ENCODE measurements at places on chromosomes 6 and 20.

DNA sequence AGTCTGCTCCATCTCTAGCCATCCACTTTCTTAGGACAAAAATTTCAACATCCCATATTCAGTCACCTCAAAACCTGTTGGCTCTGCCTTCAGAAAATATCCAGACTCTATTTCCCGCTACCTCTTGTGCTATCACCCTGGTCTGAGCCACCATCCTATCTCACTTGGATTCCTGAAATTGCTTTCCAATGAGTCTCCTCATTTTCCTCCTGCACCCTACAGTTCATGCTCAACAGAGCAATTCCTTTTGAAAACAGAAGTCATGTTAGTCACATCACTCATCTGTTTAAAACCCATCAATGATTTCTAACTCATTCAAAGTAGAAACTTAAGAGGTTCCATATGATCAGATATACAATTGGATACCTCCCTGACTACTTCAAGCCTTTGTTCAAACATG is 229.9 kb downstream of the ADGRG6 start:
- H3K36me3 ChIP-seq: peaks cover 18% of the 10 kb centered on the region
- H3K4me1 ChIP-seq: no peaks in the 10 kb centered on the region
- H3K27me3 ChIP-seq: no peaks in the 10 kb centered on the region
- H3K27ac ChIP-seq: no peak overlapping the region
- no peak for DNase-seq

DNA sequence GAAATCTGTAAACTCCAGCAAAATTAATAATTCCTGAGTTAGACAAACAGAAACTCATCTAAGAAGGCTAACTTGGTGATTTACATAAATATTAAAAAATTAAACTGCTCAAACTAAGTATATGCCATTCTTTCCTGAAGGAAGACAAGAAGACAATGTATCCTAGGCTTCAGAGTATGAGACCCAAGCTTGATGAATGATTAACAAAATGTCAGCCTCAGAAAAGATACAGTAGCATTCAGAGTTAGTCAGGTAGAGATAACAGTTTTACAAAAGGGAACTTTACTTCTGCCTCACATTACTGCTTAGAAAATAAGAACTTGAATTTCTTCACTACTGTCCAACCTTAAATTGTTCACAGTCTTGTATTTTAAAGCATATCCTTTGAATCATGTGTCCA is 12.0 kb downstream of the CSNK2A1 start:
- H3K4me3 ChIP-seq: no peak overlapping the region
- peaks cover 55% of the 10 kb centered on the region for H3K36me3 ChIP-seq
- no peaks in the 10 kb centered on the region for H3K27me3 ChIP-seq
- H3K4me1 ChIP-seq: peaks cover 55% of the 10 kb centered on the region
- H3K27ac ChIP-seq: no peak overlapping the region
- DNase-seq: no peak

- H3K27me3 ChIP-seq: peaks cover 19% of the 10 kb centered on the region
- H3K4me1 ChIP-seq: peaks cover 11% of the 10 kb centered on the region
- peak; percentile 30 for DNase-seq
- peak overlapping the region; percentile 65 for H3K27ac ChIP-seq
- H3K36me3 ChIP-seq: peaks cover 7% of the 10 kb centered on the region
Observed at GRCh38 chr6:30006170-30007131, 54.6 kb upstream of the POLR1H start.

- H3K4me1 ChIP-seq: peaks cover 61% of the 10 kb centered on the region
- H3K27ac ChIP-seq: peak overlapping the region; percentile 80
- peak; percentile 70 for DNase-seq
- peak overlapping the region; percentile 77 for H3K4me3 ChIP-seq
- H3K27me3 ChIP-seq: peaks cover 82% of the 10 kb centered on the region
Observed at GRCh38 chr20:62977613-62978560, 25.4 kb downstream of the SLC17A9 start.

- H3K27ac ChIP-seq: no peak overlapping the region
- H3K36me3 ChIP-seq: no peaks in the 10 kb centered on the region
Observed at GRCh38 chr6:114520976-114521375, 178.2 kb upstream of the HS3ST5 start.

All from naive thymus-derived CD8-positive, alpha-beta T cell (primary cell).